ENCODE measurements at places on chromosomes 7 and 10.

DNA sequence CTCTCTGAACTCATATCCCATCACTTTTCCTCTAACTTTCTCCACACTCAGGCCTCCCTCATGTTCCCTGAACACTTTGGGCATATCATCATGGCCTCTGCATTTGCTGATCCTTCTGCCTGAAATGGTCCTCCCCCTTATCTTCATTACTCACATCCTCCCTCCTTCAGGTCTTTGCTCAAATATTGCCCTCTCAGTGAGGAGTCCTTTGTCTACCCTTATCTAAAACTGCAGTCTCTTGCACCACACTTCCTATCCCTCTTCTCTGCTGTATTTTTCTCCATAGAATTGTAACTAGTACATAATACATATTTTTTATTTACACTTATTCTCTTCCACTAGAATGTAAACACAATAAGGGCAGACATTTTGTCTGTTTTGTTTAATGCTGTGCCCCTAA is 41.7 kb downstream of the DNAJC1 start:
- DNase-seq = no peak

DNA sequence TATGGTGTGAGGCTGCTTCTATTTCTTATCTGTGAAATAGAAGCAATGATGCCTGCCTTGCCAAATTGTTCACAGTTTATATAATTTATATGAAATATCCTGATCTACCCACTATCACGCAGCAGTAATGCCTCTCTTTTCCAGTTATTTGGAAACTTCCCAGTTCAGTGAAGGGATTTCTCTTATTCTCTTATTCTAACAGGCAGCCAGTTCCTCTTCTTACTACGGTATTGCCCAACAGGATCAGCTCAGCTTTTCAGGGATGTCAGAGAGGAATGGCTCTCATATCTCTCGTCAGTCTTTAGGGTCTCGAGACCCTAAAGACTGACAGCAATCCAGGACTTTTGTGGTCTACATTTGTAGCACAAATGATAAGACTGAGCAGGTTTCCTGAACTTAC is 215.6 kb downstream of the CREB5 start:
- DNase-seq = no peak

GRCh38 chr7:77543910-77544309 is 6.8 kb downstream of the PTPN12 start:
- no peak for DNase-seq

DNA sequence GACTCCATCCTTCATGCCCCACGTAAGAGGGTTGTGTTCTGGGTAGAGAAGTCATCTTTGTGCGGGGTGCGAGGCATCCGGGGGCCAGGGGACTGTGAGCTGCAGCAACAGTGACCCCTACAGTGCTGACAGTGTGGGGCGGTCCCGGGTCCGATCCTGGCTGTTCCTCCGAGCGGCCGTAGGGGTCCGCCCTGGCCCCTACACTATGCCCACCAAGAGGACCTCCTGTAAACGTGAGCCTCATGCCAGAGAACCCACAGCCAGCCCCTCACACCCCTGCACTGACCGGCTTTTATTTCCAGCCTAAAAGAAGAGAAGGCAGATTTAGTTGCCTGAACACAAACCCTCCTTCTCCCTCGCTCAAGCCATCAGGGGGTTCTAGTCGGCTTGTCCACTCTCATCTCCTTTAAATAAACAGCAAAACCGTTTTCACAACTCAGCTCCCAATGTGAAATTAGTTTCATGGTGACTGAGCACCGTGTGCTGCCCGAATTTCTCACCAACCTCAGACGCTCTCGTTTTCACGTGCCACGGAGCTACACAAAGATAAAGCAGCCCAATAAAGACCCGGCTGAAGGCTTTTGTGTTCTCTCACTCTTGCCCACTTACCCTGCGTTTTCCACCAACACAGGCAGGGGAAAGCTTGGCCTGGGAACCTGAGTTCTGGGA is 588.6 kb downstream of the PTPRN2 start:
- no peak for DNase-seq

- DNase-seq = no peak
Measured at GRCh38 chr7:150958597-150958996, 19.5 kb downstream of the KCNH2 start.
